Activated CD4-positive, alpha-beta T cell treated with anti-CD3 and anti-CD28 coated beads, Interleukin-2, amount 10 ng/mL, durations not matched to agents 7 days and 5 days (primary cell): ENCODE measurements at places on chromosomes 7 and 10. TPM values are rescaled to one million over a fixed set of nuclear protein-coding genes. Genes with fewer than 3 reads are reported as not detected.

DNA sequence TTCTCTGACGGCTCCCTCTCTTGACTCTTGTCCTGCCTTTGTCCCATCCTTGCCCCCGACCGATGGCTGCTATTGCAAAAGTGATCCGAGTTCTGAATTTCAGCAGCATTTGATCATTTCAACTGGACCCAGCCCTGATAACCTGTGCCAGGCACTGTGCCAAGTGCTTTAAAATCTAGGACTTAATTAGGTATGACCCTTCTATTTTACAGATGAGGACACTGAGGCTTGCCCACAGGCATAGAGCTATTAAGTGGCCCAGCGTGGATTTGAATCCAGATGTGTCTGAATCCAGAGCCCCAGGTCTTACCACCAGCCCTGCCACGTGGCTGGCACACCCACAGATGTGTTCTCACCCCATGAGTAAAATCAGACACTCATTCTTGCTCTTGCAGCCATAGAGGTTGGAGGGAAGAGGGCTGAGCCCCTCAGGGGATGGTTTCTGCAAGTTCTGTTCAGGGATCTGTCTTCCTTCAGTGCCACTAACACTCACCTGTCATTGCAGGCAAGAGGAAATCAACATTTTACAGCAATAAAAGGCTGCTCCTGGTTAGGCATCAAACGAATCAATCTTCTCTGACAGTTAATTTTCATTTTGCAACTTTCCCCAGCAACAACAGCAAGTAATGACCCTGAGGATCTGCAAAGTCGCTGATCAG lies 101.2 kb downstream of the GRID1 start:
- peaks cover 8% of the 10 kb centered on the region for H3K27me3 ChIP-seq
- no peak for DNase-seq
- H3K4me1 ChIP-seq: no peaks in the 10 kb centered on the region

DNA sequence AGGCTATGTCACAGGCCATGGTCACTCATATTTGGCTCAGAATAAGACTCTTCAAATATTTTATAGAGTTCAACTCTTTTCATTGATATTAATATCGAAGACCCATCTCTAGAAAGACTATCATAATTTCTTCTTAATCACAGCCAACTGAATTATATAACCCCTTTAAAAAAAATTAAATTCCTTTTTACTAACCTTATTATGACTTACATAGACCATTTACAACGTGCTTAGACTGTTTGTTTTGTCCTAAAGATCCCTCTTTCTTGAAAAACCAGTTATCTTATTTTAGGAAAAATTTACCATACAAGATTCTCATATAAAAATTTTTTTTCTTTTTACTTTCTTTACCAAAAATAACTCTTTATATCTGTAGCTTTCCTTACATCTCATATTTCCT lies 10.2 kb upstream of the TMEM254 start:
- no peaks in the 10 kb centered on the region for H3K36me3 ChIP-seq
- H3K27ac ChIP-seq: no peak overlapping the region
- DNase-seq: no peak
- no peaks in the 10 kb centered on the region for H3K4me1 ChIP-seq
- H3K4me3 ChIP-seq: no peak overlapping the region

DNA sequence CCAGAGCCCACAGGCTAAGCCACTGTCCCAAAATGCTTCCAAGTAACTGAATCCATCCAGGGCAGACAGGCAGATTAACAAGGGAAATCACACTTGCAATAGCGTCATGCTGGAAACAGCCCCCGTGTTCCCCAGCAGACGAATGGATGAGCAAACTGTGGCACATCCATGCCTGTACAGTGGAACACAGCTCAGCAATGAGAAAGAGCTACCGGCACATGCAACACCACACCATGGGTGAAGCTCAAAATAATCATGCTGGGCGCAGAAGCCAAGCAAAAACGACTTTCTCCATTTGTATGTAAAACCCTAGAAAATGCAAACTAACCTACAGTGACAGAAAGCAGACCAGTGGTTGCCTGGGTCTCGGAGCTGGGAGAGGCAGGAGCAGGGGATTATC lies 153.1 kb downstream of the SLIT1 start:
- H3K4me3 ChIP-seq: no peak overlapping the region
- peaks cover 3% of the 10 kb centered on the region for H3K27me3 ChIP-seq
- H3K27ac ChIP-seq: no peak overlapping the region
- peaks cover 5% of the 10 kb centered on the region for H3K4me1 ChIP-seq
- H3K36me3 ChIP-seq: no peaks in the 10 kb centered on the region

GRCh38 chr7:79979437-79979836 lies 155.2 kb upstream of the GNAI1 start:
- no peak overlapping the region for H3K4me3 ChIP-seq
- H3K36me3 ChIP-seq: no peaks in the 10 kb centered on the region
- H3K27ac ChIP-seq: no peak overlapping the region
- no peak for DNase-seq
- no peaks in the 10 kb centered on the region for H3K27me3 ChIP-seq

DNA sequence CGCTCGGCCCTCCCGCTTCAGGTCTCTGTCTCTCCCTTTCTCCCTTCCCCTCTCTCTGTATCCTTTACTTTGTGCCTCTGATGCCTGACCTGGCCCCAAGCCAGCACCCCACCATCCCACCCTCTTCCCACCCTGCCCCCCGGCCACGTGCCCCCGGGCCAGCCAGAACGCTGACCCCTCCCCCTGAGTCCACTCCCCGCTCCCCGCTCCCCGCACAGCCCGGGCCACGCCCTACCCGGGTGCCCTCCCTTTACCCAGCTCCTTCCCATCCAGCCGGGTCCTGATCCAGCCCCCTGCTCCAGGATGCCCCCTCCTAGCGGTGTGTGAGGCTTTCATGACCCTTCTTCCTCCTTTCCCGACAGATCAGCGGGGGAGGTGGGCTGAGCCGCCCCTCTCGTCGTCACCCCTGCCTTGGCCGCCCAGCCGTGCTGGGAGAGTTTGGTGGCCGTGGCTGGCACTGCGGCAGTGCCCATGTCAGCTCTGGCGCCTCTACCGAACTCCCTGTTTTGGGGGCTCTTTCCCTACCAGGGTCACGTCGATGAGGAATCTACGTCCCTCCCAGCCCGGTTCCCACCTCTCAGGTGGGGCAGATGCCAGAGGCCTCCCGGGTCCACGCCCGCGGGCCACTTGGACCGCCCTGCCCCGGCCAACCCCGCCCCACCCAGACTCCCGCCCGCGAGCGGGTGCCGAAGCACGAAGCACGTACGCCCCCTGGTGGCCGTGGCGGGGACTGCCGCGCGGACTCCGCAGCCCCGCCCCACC lies 127.4 kb downstream of the UBE2H start:
- no peaks in the 10 kb centered on the region for H3K27me3 ChIP-seq
- peak overlapping the region; percentile 84 for H3K27ac ChIP-seq
- peaks cover 22% of the 10 kb centered on the region for H3K4me1 ChIP-seq
- peak overlapping the region; percentile 86 for H3K4me3 ChIP-seq
- H3K36me3 ChIP-seq: no peaks in the 10 kb centered on the region

GRCh38 chr10:79022565-79023230 lies 46.1 kb upstream of the ZMIZ1 start:
- no peaks in the 10 kb centered on the region for H3K27me3 ChIP-seq
- H3K36me3 ChIP-seq: no peaks in the 10 kb centered on the region
- peaks cover 19% of the 10 kb centered on the region for H3K4me1 ChIP-seq
- no peak for DNase-seq
- H3K27ac ChIP-seq: no peak overlapping the region

DNA sequence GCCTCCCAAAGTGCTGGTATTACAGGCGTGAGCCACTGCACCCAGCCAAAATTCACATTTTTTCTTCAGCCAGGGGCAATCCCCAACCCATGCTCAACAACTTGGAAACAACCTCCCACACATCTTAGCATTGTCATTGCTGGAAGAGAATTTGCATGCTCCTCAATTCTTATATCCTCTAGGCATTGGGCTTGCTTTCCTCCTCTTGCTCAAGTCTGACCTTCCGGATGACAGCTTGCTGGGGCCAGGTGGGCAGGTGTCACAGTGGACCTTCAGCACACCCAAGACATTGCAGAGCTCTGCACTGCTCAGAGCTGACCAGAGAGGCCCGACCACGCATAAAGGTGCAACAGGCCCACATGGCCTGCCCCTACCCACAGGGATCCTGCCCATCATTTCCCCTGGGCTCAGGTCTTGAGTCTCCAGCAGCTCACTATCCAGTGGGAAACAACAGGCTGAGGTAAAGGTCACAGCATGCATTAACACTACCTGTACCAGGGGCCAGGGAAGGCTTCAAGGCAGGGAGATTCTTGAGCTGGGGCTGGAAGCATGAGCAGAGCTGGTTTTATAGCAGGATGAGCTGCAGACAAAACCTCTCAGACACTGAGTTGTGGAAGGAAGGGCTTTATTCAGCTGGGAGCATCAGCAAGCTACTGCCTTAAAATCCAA lies 6.8 kb upstream of the GPR15LG start:
- DNase-seq: no peak
- no peaks in the 10 kb centered on the region for H3K4me1 ChIP-seq
- no peak overlapping the region for H3K4me3 ChIP-seq
- H3K27me3 ChIP-seq: peaks cover 19% of the 10 kb centered on the region

- H3K27me3 ChIP-seq: no peaks in the 10 kb centered on the region
- no peak overlapping the region for H3K4me3 ChIP-seq
- DNase-seq: no peak
- H3K27ac ChIP-seq: peak overlapping the region; percentile 11
- peaks cover 80% of the 10 kb centered on the region for H3K4me1 ChIP-seq
Observed at GRCh38 chr10:72257051-72257892, 16.5 kb upstream of the DDIT4 start.

- no peak for DNase-seq
- H3K4me3 ChIP-seq: no peak overlapping the region
- no peak overlapping the region for H3K27ac ChIP-seq
- no peaks in the 10 kb centered on the region for H3K36me3 ChIP-seq
Observed at GRCh38 chr10:123651421-123652047, 14.6 kb upstream of the GPR26 start.

DNA sequence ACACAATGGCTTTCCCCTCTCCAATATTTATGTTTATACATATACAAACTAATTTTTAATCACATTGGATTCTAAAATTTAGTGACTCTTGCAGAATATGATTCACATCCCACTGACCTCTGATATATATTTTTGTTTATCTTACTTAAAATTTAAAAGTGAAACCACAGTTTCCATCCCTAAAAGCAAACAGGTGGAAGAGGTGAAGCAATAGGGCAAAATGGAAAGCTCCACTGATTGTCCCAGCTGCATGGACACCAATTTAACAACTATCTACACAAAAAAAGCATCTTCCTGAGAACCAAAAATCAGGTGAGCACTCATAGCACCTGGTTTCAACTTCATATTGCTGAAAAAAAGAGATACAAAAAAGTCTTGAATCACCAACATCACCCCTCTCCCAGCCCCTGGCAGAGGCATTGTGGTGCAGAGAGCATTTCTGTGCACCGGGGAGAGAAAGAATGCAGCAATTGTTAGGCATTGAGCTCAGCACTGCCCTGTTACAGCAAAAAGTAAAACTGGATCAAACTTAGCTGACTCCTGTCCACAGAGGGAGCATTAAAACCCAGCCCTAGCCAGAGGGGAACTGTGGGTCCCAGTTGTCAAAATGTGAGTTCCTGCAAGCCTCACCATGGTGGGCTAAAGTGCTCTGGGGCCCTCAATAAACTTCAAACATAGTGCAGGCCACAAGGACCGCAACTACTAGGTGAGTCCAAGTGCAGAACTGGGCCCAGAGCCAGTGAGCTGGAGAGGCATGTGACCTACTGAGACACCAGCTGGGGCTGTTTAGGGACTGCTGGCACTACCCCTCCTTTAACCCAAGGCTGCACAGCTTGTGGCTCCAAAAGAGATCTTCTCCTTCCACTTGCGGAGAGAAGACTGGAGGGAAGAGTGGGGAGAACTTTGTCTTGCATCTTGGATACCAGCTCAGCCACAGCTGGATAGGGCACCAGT lies 92.1 kb downstream of the SIRT1 start:
- peaks cover 2% of the 10 kb centered on the region for H3K4me1 ChIP-seq
- H3K4me3 ChIP-seq: no peak overlapping the region
- H3K27ac ChIP-seq: no peak overlapping the region

Gene NAT16
- total RNA-seq: not detected

Gene UBE2H
- 34.9 TPM for total RNA-seq

Gene COBL
- total RNA-seq: not detected

Gene CALN1
- total RNA-seq: not detected

Gene ZKSCAN1
- 66.0 TPM for total RNA-seq
